ENCODE measurements at places on chromosomes 7 and 10.

GRCh38 chr7:24885305-24885704 lies 94.7 kb downstream of the OSBPL3 start:
- no peak for DNase-seq

GRCh38 chr10:58796824-58797223 lies 284.2 kb downstream of the BICC1 start:
- no peak for DNase-seq

DNA sequence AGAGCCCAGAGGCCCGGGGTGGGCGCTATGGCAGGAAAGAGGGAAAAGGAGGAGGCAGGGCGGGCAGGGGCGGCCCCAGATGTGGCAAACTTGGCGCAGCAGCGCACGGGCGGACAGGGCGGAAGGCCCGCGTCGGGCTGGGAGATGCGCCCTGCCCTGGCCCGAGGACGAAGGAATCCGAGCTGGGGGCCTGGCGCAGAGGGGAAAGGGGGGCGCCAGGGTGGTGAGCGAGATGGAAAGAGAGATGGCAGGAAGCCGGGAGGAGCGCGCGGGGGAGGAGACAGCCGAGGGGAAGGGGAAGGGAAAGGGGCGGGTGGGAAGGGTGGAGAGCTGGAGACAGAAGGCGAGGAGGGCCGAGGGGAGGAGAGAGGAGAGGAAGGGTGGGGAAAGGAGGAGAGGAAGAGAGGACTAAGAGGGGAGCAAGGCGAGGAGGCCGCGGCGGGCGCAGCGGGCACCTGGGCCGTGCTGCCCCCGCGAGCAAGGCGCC lies at the start of gene MARVELD1:
TSS of gene MARVELD1 (plus strand) at position 392 of the 487 bp plus-strand sequence. CDS start 147 bp downstream, outside the sequence.
- DNase-seq = peak; percentile 86

DNA sequence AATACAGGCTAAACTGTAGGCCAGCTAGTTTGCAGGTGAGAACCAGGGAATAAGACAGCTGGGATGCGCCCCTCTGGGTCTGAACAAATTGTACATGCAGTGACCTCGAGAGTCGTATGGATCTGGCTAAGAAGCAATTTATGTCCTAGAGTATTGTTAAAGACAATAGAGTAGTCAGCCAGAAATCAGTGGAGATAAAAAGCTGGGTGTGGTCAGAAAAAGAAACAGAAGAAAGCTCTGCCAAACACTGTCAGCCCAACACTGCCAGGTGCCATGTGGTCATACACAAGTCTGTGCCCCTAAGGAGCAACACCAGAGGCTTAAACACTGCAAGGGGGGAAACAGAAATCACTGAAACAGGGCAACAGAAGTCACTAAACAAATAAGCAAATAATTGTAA lies 62.2 kb downstream of the CNOT4 start:
- DNase-seq = peak; percentile 4

- DNase-seq = no peak
Observed at GRCh38 chr7:118149394-118149793, 34.6 kb upstream of the LSM8 start.

DNA sequence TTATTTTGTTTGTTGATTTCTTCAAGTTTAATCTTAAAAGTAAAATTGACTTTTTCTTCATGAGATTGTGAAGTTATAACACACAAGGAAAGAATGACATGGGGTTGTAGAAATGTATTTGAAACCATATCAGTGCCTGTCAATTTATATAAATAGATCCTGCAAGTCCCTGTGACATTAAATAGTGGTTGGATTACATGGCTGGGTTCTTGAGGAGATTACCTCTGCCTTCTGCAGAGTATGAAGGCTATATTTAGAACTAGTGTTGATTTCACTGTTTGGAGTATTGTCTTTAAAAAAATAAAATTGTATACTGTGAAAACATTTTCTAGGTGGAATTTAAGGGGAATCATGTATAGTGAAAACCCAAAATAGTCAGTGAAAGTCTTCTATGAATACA lies 385.8 kb upstream of the SMIM30 start:
- DNase-seq = no peak

DNA sequence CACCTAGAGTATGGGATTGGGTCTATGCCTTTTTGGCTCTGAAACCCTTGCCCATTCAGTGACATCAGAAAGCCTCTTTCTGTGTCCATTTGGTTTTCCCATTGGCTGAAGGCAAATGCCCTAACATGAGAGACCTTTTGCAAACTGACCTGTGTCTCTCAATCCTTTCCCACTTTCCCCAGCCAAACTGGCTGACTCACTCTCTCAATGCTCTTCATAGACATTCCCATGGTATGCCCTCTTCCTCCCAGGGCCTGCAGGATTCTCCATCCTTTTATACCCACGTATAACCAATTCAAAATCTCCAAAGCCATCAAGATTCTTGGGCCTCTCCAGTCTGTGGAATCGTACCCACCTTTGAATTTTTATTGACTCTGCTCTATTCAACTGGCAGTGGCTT lies 563.3 kb downstream of the GATA3 start:
- DNase-seq = no peak

DNA sequence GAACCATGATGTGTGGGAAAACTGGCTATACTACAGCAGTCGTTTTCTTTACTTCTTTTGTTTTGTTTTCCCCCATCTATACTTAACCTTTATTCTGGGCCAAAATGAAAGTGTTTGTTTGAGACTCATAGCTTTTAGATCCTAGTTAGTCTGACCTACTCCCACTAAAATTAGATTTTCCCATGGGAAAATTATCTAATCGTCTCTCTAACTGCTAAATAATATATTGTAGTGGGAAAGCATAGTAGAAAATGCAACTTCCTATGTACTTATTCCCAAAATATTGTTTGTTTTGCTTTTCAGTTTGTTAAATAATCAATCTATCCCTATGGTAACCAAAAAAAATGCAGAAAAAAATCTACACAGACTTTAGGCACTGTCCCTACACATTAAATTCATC lies 96.6 kb downstream of the NOC3L start:
- no peak for DNase-seq

DNA sequence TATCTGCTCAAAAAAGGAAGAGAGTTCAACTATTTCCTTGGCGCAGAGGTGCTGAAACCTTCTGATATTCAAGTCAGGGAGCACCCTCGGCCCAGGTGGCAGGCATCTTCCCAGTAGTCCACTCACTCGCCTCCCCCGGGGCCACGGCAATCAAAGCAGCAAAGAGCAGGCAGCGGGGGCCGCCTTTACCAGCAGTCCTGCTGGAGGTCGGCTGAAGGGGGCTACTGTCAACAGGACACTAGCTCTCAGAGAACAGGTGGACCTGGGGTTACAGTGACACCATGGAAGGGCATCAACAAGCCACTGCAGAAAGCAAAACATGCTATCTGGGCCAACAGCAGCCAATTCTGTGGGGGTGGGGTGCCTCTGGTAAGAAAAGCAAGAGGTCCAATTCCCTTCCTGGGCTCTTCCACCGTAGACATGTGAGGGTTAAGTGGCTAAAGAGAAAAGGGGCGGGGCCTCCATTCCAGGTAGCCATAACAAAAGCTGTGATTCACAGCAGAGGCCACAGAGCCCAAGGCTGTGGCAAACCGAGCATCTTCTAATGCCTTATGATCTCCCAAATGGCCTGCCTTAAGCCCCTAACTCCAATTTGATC lies 9.4 kb downstream of the FZD9 start:
- DNase-seq = no peak

- no peak for DNase-seq
Observed at GRCh38 chr10:98416606-98417388, 1.8 kb upstream of the PYROXD2 start.
